Colonic mucosa (tissue), 4 donors: ENCODE measurements at places on chromosomes 13 and 19. TPM values are rescaled to one million over a fixed set of nuclear protein-coding genes. Genes with fewer than 3 reads are reported as not detected.

DNA sequence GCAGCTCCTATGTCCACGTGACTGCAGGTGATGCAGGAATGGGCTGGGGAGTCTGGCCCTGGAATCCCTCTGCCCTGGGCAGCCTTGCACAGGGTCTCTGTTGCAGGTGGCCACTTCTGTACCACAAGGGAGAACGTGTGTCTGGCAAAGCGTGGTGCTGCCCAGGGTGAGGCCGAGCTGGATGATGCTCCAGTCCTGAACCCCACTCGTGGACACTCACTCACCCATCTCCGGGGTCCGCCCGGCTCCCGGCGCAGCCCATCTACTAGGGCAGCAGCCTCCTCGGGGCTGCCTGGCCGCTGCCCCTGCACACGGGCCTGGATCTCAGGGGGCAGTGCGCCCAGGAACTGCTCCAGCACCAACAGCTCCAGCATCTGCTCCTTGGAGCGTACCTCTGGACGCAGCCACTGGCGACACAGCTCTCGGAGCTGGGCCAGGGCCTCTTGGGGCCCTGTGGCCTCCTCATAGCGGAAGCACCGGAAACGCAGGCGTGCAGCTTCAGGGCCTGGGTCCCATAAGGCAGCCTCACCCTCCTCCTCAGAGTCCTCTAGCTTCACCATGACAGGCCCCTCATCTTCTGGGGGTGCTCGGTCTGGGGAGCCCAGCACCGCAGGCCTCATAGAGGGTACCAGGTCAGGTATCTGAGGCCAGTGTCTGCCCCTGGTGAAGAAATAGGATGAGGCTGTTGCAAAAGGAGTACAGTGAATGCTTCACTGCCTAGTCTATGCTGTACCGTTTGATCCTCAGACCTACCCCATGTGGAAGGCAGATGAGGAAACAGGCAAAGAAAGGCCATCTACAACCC lies 2.2 kb downstream of the MZF1 start:
- no peaks in the 10 kb centered on the region for H3K36me3 ChIP-seq
- peak; percentile 20 for DNase-seq
- H3K4me3 ChIP-seq = no peak overlapping the region
- H3K27ac ChIP-seq = no peak overlapping the region
- H3K27me3 ChIP-seq = no peaks in the 10 kb centered on the region

GRCh38 chr13:52067237-52067636 lies 42.7 kb downstream of the UTP14C start:
- no peak overlapping the region for H3K4me3 ChIP-seq
- H3K4me1 ChIP-seq = no peaks in the 10 kb centered on the region
- DNase-seq = no peak
- H3K27ac ChIP-seq = no peak overlapping the region
- no peaks in the 10 kb centered on the region for H3K36me3 ChIP-seq

DNA sequence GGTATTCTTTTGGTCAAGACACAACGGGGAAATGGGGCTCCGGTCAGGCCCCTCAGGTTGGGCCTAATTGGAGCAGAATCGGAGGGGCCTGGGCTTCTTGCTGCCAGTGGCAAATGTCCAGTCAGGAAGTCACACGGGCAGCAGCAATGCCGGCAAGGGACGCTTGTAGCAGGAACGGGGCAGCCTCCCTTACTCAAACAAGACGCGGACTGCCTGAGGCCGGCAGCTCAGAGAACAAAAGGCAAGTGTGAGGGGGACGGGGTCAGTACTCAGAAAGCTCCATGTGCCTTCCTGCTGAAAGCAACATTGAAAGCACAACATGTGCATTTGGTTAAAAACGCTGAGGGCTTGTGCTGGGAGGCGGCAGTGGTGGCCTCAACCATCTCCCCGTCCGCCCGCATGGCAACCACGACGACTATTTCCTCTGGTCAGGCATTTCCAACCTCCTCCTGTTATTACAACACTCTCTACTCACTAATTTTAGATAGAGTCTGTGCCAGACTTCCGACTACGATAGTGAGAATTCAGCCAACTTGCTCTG lies 20.5 kb upstream of the RASA3 start:
- no peaks in the 10 kb centered on the region for H3K27me3 ChIP-seq
- H3K27ac ChIP-seq = no peak overlapping the region
- no peaks in the 10 kb centered on the region for H3K36me3 ChIP-seq
- DNase-seq = no peak

SIGLEC12 gene
- total RNA-seq = 0.15 TPM

ZNF546 gene
- 1.3 TPM for total RNA-seq
